ENCODE measurements at places on chromosomes 7 and 10. TPM values are rescaled to one million over a fixed set of nuclear protein-coding genes. Genes with fewer than 3 reads are reported as not detected.

Gene NUDT5
- total RNA-seq: 97.1 TPM

Gene VWDE
- 1.5 TPM for total RNA-seq

Gene USP54
- 3.8 TPM for total RNA-seq

Gene RBP4
- not detected for total RNA-seq

Gene LIPK
- not detected for total RNA-seq

Gene FAM25G
- not detected for total RNA-seq

Gene SH2D4B
- 0.10 TPM for total RNA-seq

Gene NRF1
- total RNA-seq: 18.5 TPM

GRCh38 chr10:48446785-48447184 lies 140.3 kb downstream of the MAPK8 start:
- no peaks in the 10 kb centered on the region for H3K4me1 ChIP-seq
- no peak overlapping the region for H3K27ac ChIP-seq
- no peak overlapping the region for H3K4me3 ChIP-seq
- no peak for DNase-seq
- no peaks in the 10 kb centered on the region for H3K27me3 ChIP-seq

DNA sequence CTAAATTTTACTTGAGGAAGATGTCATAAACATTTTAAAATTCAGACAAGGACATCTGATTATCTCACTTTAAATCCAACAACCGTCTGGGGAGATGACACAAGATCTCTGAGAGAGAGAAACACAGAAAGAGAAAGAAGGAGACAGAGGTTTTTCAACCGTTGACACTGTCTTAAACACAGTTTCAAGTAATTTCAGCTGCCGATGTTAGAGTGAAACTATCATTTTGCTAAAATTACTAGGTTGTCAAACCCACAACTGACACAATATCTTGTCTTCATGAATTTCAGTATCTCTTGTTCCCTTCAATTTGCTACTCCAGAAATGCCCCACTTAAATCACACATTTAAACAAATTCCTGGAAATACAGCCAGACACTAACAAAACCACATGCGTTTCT lies 174.8 kb downstream of the RAPGEF5 start:
- H3K4me3 ChIP-seq: no peak overlapping the region
- H3K36me3 ChIP-seq: no peaks in the 10 kb centered on the region
- no peak overlapping the region for H3K27ac ChIP-seq
- peaks cover 28% of the 10 kb centered on the region for H3K27me3 ChIP-seq

GRCh38 chr7:8141070-8141469 lies 120.9 kb downstream of the ICA1 start:
- no peaks in the 10 kb centered on the region for H3K36me3 ChIP-seq
- DNase-seq: no peak
- no peak overlapping the region for H3K27ac ChIP-seq
- peaks cover 21% of the 10 kb centered on the region for H3K4me1 ChIP-seq

DNA sequence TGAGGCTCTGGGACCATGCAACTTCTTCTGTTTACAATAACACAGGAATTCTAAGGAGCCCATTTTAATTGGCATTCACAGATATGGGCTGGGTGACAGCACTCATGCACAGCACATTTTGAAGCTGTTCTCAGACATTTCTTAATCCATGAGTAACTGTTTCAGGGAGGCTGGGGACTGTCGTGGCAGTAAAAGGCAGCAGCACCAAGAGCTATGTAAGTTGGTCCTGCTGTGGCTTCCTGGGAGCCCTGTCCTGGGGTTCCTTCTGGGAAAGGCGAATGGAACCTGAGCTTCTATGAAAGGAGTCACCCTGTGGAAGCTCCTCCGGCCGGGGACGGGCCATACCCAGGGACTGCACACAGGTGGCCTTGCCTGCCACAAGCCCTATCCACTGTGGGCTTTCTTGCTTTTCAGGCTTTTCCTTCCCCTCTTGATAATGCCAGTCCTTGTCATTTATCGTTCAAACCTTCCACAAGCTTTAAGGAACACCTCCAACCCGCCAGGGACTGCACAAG lies 40.5 kb downstream of the COBL start:
- no peak overlapping the region for H3K27ac ChIP-seq
- peaks cover 4% of the 10 kb centered on the region for H3K27me3 ChIP-seq
- no peaks in the 10 kb centered on the region for H3K4me1 ChIP-seq
- no peaks in the 10 kb centered on the region for H3K36me3 ChIP-seq
- no peak overlapping the region for H3K4me3 ChIP-seq

- no peak overlapping the region for H3K27ac ChIP-seq
- H3K27me3 ChIP-seq: peaks cover 2% of the 10 kb centered on the region
- no peaks in the 10 kb centered on the region for H3K36me3 ChIP-seq
- H3K4me1 ChIP-seq: peaks cover 8% of the 10 kb centered on the region
- DNase-seq: no peak
Measured at GRCh38 chr7:101352920-101353308, 9.8 kb upstream of the COL26A1 start.

GRCh38 chr10:125868372-125868975 lies 12.6 kb downstream of the DHX32 start:
- no peak overlapping the region for H3K27ac ChIP-seq
- H3K4me3 ChIP-seq: no peak overlapping the region
- H3K36me3 ChIP-seq: peaks cover 4% of the 10 kb centered on the region
- peak; percentile 38 for DNase-seq
- H3K27me3 ChIP-seq: no peaks in the 10 kb centered on the region

DNA sequence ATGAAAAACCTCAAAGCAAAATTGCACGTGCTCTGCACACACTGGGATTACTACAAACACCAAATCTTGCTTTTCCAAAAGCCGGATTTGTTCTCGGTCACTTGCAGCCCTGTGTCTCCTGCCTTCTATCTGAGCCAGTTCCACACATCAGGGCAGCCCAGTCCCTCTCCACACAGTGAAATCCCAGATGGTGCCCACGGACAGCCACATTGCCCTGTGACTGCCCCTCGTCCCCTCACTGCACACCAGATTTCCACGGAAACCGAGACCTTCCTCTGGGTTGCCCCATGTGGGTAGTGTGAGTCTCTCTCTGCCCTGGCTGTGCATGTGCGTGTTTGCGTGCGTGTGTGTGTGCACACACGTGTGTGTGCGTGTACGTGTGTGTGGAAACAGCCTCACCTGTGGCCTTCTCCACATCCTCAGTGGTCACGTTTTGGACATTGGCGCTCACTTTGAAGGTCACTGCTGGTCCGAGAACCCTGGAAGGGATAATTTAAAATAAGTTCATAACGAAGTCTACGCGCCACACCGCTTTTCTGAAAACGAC lies 506.7 kb downstream of the PTPRN2 start:
- no peaks in the 10 kb centered on the region for H3K36me3 ChIP-seq
- H3K27me3 ChIP-seq: no peaks in the 10 kb centered on the region
- no peaks in the 10 kb centered on the region for H3K4me1 ChIP-seq
- H3K27ac ChIP-seq: no peak overlapping the region
- H3K4me3 ChIP-seq: no peak overlapping the region

DNA sequence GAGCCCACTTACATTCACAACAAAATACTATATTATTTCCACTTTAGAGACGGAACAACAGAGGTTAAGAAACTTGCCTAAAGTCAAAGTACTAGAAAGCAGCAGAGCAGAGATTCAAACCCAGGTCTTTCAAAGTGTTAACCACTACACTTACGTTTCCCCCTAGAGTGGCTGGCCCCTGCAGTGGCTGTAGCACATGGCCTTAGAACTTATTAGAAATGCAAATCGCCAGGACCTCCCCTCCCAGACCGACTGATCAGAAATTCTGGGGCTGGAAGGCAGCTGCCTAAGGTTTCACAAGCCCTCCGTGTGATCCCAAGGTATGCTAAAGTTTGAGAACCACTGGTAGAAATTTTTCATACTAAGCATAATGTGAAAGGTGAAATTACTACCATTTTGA lies 8.1 kb downstream of the MPP7 start:
- no peaks in the 10 kb centered on the region for H3K36me3 ChIP-seq
- H3K4me3 ChIP-seq: no peak overlapping the region
- peak overlapping the region; percentile 56 for H3K27ac ChIP-seq
- DNase-seq: no peak

- H3K27me3 ChIP-seq: no peaks in the 10 kb centered on the region
- H3K4me1 ChIP-seq: no peaks in the 10 kb centered on the region
- no peak overlapping the region for H3K27ac ChIP-seq
- H3K4me3 ChIP-seq: no peak overlapping the region
- H3K36me3 ChIP-seq: no peaks in the 10 kb centered on the region
Measured at GRCh38 chr10:57785546-57785945, 482.1 kb downstream of the IPMK start.

DNA sequence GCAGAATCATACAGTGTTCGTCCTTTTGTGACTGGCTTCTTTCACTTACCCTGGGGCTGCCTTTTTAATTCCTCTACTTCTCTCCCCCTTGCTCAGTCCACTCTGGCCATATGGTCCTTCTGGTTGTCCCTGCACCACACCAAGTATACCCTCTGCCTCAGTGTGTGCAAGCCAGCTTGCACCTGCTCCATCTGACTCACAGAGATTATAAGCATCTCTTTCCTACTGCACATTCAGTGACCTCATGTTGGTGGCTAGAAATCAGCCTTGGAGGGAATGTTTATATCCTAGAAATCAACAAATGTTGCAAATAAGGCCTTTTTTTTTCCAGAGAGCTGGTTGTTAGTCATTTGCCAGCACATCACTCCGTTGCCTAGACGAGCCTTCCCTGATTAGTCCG lies 67.5 kb upstream of the C10orf90 start:
- H3K36me3 ChIP-seq: no peaks in the 10 kb centered on the region
- no peak overlapping the region for H3K27ac ChIP-seq
- H3K27me3 ChIP-seq: no peaks in the 10 kb centered on the region
- no peak overlapping the region for H3K4me3 ChIP-seq
- no peak for DNase-seq
- H3K4me1 ChIP-seq: no peaks in the 10 kb centered on the region

- no peaks in the 10 kb centered on the region for H3K4me1 ChIP-seq
- no peak overlapping the region for H3K4me3 ChIP-seq
- H3K27ac ChIP-seq: no peak overlapping the region
- H3K36me3 ChIP-seq: no peaks in the 10 kb centered on the region
Measured at GRCh38 chr7:53121374-53121773, 85.9 kb downstream of the POM121L12 start.

DNA sequence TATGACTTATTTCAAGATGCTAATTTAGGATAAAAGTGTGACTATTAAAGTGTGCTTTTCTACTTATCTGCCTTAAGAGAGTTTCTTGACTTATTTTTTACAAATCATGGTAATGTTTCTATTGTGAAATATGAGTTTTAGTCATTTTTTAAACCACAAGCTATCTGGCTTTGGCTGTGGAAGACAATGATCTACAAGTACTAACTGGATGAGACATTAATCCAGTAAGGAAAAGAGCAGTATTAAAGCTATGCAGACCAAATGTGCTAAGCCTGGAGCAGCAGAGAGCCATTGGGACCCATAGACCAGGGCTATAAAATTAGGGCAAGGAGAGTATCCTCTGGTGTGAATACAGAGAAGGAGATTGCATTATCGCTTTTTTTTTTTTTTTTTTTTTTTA lies 92.4 kb downstream of the SEMA3A start:
- no peaks in the 10 kb centered on the region for H3K36me3 ChIP-seq
- no peak overlapping the region for H3K4me3 ChIP-seq
- no peaks in the 10 kb centered on the region for H3K27me3 ChIP-seq
- no peak for DNase-seq
- no peak overlapping the region for H3K27ac ChIP-seq

DNA sequence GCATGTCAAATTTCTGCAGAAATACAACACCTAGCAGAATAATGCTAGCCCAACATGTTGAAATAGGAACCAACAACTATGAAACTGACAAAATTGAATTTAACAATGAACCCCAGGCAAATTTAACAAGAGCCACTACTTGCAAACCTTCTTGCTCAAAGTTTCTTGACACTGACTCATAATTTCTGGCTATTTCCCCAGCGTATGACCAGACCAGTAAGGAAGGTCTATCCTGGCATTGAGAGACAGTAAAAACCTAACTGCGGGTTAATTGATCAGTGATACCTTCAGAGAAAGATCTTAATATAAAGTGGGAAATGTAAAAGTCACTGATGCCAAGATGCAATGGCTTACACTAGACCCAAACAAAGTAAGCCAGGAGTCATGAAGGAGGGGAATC lies 510.1 kb downstream of the ARL4A start:
- H3K27ac ChIP-seq: no peak overlapping the region
- DNase-seq: no peak
- peaks cover 12% of the 10 kb centered on the region for H3K27me3 ChIP-seq
- no peak overlapping the region for H3K4me3 ChIP-seq
- no peaks in the 10 kb centered on the region for H3K36me3 ChIP-seq

- no peaks in the 10 kb centered on the region for H3K36me3 ChIP-seq
- no peak overlapping the region for H3K27ac ChIP-seq
- no peaks in the 10 kb centered on the region for H3K4me1 ChIP-seq
- peaks cover 5% of the 10 kb centered on the region for H3K27me3 ChIP-seq
- DNase-seq: no peak
- no peak overlapping the region for H3K4me3 ChIP-seq
Measured at GRCh38 chr10:69884024-69884367, 82.3 kb downstream of the COL13A1 start.

GRCh38 chr10:22345301-22346095 lies at the start of gene SPAG6:
TSS of gene SPAG6 (plus strand) at chr10:22345496. CDS start at chr10:22345612, 116 bp downstream.
- DNase-seq: peak; percentile 65
- peak within 1 kb of the TSS; percentile 15 for H3K27ac ChIP-seq
- H3K36me3 ChIP-seq: peaks cover 2% of the 10 kb centered on the region
- peak within 1 kb of the TSS; percentile 66 for H3K4me3 ChIP-seq
- H3K4me1 ChIP-seq: peaks cover 9% of the 10 kb centered on the region
- H3K27me3 ChIP-seq: peaks cover 49% of the 10 kb centered on the region

DNA sequence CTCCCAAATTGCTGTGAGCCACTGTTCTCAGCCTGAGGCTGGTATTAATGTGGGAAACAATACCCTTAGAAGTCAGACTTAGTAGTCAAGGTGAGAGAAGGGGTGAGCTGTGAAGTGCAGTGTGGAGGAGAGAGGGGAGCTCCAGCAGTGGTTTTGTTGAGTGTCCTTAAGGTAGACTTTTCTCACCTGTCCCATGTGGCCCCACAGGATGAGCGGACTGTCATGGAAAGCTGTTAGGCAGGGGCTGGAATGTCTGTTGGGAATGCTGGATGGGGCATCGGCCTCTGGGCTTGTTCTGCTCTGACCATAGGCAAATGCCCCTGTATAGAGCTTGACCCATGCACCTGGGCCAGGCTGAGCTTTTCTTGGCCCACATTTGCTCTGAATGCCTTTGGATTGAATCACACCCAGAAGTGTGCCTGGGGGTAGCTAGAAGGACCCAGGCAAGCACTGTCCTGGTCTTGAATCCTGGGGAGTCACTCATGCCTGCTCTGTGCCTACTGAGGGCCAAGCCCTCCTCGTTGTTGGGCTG lies 36.3 kb upstream of the SH2D4B start:
- H3K27me3 ChIP-seq: no peaks in the 10 kb centered on the region
- no peak for DNase-seq
- H3K4me1 ChIP-seq: peaks cover 92% of the 10 kb centered on the region
- peaks cover 18% of the 10 kb centered on the region for H3K36me3 ChIP-seq
- no peak overlapping the region for H3K4me3 ChIP-seq
- H3K27ac ChIP-seq: peak overlapping the region; percentile 97

GRCh38 chr7:94239661-94240234 lies 154.9 kb upstream of the COL1A2 start:
- no peaks in the 10 kb centered on the region for H3K36me3 ChIP-seq
- H3K27me3 ChIP-seq: no peaks in the 10 kb centered on the region
- no peak overlapping the region for H3K27ac ChIP-seq
- no peak overlapping the region for H3K4me3 ChIP-seq

All from activated naive CD4-positive, alpha-beta T cell treated with anti-CD3 and anti-CD28 coated beads for 36 hours (primary cell).